Jurkat, Clone E6-1 (cell line): ENCODE measurements at places on chromosomes 6 and 20.

GRCh38 chr6:4883298-4883697, 107.1 kb downstream of the CDYL start:
- DNase-seq, result no peak

DNA sequence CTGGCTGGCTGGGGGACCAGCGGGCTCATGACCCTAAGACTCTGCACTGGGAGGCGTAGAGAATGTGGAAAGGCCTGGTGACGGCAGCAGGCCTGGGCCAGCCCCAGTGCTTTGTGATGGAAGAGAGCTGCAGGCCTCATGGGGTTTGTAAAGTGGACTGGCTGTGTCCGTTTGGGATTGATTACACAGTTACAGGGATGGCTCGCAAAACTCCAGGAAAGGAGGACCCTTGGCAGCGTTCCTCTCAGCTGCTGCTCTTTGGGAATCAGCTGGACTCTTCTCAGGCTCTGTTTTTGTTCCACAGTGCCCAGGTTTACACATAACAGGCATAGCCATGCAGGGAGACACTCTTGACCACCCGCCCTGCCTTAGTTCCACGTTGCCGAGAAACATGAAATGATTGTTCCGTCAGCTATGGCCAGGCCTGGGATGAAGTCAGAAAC, 89.0 kb downstream of the SLX4IP start:
- no peak for DNase-seq

DNA sequence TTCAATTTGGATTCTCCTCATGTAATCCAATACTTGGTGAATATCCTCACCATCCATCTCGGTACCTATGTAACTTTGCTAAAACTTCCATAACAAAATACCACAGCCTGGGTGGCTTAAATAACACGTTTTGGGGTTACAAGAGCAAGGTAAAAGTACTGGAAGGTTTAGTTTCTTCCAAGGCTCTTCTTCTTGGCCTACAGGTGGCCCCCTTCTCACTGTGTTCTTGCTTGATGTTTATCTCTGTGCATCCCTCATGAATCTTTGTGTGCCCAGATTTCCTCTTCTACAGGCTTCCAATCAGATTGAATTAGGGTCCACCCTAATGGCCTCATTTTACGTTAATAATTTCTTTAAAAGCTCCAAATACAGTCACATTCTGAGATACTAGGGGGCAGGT, 163.3 kb upstream of the HCRTR2 start:
- no peak for DNase-seq

- DNase-seq, result no peak
These were observed 25.5 kb downstream of the CST9L start for GRCh38 chr20:23542801-23543200.

DNA sequence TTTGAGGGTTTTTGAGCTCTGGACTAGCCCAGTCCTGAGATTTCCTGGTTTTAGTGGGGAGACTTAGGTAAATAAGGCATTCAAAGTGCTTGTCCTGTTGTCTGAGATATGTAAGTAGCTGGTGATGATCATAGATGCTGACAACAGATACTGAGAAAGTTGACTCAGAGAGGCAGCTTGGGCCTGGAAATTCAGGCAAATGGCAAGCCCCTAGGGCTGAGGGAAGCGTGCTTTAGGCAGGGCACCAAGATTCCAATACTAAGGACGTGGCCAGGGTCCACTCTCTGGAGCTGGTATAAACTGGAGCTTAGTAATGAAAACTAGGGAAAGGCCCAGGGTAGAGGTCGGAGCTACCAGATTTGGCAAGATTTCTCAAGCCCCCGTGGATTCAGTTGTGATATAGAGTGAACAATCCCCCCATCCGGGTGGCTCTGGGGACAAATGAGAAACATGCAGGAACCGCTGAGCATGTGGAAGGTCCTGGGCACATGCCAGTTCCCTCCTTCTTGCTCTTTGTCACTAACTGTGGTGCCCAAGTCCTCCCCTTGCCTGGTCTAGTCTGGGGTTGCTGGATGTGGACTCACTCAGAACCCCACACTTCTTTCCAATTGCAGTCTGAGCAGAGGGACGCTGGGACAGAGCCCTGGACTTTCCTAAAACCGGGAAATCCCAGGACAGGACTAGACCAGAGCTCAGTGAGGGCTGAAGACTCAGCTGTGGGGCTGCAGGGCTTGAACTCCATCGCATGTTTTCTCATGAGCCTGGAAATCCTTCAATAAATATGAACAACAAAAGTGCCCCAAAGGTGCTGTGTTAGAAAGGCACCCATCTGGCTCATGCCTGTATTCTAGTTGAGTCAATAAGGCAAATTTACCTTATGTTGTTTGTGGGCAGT, 10.3 kb downstream of the SLC22A3 start:
- no peak for DNase-seq

GRCh38 chr6:2109796-2110195, 135.6 kb downstream of the GMDS start:
- no peak for DNase-seq

GRCh38 chr6:119283214-119283613, 66.3 kb downstream of the MAN1A1 start:
- no peak for DNase-seq

DNA sequence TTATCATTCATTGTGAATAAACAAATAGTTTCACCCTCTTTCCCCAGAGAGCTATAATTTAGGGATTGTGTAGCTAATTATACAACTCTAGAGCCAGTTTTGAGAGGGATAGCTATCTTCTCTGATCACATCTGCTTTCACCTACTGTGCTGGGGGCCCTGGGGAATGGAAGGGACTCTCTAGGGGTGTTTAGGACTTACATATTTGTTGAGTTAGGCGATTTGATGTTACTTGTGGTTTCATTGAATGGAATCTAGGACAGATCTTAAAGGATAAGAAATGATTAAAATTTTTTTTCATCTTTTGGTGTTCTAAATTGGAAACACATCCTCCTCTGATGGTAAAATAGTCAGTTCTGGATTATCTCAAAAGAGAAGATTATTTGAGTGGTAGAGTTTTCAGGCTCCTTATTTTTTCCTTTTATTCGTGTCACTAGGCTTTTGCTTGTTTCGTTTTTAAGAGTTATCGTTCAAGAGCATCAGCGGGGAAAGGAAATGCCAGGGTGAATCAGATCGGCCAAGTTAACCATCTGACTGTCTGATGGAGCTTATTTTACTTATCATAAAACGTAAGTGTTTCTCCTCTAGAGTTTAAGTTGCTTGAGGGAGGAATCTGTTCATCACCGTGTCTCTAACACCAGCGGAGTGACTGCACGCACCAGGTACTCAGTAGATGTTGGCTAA, 236.7 kb downstream of the FARS2 start:
- no peak for DNase-seq

GRCh38 chr20:21767200-21767738, 61.8 kb downstream of the PAX1 start:
- DNase-seq, result no peak

- no peak for DNase-seq
These were observed 34.9 kb upstream of the THBS2 start for GRCh38 chr6:169288591-169288990.

DNA sequence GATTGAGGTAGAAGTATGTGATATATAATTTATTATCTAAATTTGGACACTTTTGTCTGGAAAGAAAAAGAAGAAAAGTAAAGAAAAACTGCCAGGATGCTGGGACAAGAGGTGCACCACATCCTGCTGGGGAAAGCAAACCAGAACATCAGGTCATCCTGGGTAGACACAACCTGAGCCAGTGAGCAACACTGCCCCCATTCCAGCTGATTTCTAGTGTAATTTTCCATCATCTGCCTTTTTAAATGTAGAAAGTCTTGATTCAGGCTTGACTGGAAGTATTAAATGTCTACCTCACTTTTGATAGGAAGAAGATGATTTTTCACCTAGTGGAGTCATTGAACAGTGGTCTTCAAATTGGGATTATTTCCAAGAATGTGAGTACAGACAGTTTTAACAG, 1164.5 kb upstream of the CITED2 start:
- DNase-seq, result no peak

DNA sequence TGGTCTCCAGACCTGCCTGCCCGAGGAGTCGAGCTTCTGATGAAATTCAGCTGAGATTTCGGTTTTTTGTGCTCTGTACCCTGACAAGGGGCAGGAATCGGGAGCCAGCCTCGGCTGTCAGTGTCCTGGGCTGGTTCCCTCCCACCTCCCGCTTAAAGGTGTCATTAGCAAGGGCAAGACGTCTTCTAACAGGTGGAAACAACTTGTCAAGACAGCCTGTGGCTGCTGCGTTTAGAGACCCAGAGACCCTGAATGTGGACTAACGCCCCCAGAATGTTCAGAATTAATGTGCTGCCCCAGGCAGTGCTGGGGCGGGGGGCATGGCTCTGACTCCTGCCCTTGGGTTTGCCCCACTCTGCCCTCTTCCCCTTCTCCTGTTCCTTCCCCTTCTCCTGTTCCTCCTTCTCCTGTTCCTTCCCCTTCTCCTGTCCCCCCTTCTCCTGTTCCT, 69.7 kb downstream of the PHACTR3 start:
- no peak for DNase-seq

DNA sequence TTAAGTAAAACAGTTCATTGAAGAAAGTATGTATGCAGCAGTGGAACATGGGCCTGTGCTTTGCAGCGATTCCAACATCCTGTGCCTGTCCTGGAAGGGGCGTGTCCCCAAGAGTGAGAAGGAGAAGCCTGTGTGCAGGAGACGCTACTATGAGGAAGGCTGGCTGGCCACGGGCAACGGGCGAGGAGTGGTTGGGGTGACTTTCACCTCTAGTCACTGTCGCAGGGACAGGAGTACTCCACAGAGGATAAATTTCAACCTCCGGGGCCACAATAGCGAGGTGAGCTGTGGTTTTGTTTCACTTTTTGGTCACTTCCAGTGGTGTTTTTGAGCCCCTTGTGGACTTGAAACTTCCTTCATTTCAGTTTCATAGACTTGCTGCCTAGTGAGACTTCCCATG, 1.7 kb downstream of the TULP4 start:
- no peak for DNase-seq

GRCh38 chr6:136921936-136922684, at the start of gene SLC35D3:
TSS of gene SLC35D3 (plus strand) at chr6:136922301. CDS start at chr6:136922429, 128 bp downstream.
- no peak for DNase-seq

- no peak for DNase-seq
These were observed 195.6 kb downstream of the GRM1 start for GRCh38 chr6:146224449-146224848.

DNA sequence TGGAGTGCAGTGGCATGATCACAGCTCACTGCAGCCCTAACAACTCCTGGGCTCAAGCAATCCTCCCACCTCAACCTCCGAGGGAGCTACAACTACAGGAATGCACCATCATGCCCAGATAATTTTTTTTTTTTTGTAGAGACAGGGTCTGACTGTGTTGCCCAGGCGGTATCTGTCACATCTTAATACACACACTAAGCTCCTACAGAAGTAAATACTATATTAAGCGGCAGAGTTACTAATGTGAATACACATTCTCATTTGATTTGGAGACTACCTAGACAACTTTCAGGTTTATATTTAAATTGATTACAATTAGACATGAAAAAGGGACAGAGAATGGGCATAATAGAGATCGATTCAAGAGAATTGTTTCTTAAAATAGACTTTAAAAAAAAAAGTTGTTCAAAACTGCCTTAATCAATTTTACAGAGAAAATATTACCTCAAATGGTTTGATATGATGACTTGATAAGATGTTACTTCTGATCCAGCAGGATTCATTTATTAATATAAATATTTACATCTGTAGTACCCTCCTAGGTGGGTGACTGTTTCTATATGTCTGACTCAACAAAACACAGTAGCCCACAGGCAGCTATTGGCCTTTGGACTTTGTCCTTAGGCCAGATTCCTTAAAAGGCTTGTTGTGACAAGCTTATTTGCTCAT, 7.1 kb upstream of the LOC128125822 start:
- DNase-seq, result no peak

DNA sequence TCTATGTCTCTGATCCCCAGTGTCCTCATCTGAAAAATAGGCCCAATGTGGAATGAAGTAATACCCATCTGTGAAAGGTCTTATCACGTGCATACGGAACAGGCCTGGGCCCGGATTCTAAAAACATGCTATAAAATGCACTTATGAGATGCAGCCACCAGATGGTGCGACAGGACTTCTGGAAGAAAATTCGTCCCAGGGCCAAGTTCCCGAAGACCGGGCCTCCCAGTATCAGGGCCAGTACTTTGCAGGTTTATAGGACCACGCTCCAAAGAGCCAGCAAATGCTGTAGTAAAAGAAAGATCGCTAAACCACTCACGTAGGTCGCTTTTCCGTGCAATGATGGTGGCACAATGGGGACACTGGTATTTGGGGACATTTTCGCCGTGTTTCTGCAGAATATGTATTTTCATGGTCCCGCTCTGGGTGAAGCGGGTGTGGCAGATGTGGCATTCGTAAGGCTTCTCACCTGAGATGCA, 10.6 kb downstream of the CTCFL start:
- DNase-seq, result peak; percentile 27

DNA sequence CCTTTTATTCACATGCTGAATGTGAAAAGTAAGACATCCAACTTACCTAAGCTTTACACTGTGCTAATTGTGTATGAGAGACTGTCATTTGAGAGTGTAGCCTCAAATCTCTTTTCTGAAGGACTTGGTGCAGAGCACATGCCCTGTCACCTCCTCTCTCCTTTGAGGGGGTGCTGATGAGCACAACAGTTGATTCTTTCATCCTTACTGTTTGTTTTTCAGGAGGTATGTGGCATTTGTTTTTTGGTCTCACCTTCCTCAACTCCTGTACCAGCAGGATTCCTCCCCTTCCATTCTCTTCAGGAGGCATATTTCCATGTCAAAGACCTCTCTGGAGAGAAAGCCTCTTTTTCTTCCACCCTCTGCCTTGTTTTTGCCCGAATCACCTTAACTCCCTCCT, 252.6 kb upstream of the CITED2 start:
- DNase-seq, result no peak

DNA sequence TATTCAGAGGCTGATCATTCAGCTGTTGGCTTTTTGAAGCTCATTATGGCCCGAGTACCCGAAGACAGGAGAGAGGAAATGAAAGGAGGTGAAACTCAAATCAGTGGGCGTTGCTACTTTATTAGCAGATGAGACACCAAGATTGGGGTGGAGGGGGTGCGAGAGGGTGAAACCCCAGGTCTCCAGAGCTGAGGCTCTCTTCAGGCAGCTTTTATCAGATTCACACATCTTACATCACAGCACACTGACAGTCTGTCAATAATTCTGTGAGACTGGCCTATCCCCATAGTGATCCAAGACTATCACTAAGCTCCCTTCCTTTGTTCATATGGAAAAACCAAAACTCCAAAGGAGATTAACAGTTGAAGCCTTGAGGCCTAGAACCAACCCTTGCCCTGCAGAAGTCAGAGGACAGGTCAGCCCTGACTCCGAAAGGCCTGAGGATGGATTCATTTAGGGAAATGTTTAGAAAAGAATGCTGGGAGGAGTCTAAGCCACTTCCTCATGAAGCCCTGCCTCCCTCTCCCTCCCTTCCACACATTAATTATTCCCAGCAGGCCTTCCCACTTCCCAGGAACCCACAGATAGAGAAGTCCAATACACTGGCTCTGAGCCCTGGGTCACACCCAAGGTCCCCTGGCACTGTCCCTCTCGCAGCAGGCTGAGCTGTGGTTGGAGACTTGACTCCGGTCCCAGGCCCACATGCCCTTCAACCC, 23.2 kb downstream of the TRERF1 start:
- no peak for DNase-seq
